CD4-positive, alpha-beta T cell treated with Interleukin-1 beta for 1 hour (primary cell): ENCODE measurements at places on chromosomes 6 and 20.

DNA sequence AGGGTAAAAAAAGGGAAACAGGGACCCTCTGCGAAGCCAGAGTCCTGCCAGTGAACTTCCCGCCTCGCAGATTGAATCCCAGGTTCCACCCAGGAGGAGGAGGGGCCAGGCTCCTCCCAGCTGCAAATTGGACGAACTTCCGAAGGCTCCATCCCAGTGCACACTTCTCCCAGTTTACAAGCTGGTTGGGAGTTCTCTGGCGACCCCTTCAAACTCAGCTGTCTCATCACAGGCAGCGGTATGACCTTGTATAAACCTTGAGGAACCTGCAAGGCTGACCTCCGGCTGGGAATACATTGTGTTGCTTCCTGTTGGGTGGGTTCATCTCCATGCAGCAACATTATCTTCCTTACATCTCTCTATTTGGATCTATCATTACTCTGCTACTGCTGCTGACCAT lies 962.7 kb downstream of the GRIK2 start:
- no peak for DNase-seq

DNA sequence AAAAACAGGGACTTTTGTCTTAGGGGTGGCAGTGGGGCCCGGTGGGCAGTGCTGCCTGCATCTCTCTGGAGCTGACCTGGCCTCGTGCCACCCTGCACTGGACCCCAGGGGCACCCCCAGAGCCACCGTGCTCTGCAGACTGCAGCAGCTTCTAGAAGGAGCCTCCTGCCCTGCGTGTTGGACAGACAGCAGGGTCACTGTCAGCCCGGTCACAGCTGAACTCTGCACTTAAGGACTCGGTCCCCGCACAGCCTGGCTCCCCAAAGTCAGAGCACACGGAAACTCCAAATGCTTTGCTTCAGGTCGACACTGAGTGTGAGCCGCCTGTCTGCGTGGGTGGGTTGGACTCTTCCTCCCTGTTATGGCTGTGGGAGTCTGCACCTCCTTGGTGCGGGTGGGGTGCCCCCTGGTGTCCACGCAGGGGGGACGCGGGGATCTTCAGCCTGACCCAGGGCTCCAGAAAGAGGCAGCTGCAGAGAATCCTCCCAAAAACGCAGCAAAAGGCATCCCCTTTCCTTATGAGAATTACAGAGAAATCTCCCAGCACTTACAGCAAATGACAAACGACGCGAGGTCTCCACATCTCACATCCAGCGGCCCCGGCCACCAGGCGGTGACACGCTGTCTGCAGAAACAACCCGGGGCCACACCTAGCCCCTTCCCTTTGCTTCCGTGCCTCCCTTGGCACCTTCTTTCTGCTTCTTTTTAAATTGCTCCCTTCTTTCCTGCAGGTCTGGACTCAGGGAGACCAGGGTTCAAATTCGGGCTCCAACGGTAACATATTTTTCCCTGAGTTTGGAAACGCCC lies 36.3 kb upstream of the DACT2 start:
- DNase-seq = no peak

GRCh38 chr6:138571181-138571580 lies 71.9 kb upstream of the NHSL1 start:
- DNase-seq = no peak

DNA sequence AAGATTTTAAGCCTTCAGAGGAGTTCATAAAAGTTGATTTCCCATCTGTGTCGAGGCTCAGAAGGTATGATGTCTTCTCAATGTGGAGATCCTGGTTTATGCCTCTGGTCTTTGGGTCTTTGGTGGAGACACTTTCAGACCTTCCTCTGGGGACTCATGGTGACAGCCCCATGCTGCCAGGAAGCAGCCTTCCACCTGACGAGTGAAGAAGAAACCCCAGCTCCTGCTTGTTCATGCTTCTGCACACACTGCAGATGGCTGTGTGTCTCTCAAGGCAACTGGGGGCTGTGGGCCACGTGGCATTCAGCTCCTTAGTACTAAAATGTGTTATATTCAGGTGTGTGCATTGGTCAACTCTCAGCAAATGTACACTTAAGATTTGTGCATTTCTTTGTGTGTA lies 4.9 kb upstream of the SCP2D1 start:
- no peak for DNase-seq

DNA sequence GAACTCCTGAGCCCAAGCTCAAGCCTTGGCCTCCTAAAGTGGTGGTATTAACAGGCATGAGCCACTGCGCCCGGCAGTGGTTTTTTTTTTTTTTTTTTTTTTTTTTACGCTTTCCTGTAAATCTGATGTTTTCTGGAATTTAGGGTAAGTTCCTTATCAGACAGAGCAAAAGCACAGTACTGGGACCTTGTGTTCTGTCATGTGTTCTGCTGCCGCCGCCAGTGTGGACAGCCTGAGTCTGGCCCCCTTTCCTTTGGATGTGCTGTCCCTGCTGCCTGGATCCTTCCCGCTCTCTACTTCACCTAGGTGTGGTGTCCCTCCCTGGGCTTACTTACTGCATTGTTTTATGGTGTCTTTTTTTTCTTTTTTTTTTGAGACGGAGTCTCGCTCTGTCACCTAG lies 11.7 kb downstream of the DNMT3B start:
- DNase-seq = no peak

DNA sequence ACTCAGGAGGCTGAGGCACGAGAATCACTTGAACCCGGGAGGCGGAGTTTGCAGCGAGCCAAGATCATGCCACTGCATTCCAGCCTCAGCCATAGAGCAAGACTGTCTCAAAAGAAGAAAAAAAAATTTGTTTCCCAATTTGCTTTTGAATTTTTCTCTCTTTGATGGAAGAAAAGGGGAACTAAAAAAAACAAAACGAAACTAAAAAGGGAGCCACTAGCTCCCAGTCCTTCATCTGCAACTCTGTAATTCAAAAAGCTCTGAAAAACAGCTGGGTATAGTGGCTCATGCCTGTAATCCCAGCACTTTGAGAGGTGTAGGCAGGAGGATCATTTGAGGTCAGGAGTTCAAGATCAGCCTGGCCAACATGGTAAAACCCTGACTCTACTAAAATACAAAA lies 9.5 kb downstream of the OVOL2 start:
- DNase-seq = no peak

GRCh38 chr6:99011151-99011550 lies 63.4 kb upstream of the FBXL4 start:
- no peak for DNase-seq

GRCh38 chr20:21623074-21623780 lies 82.2 kb upstream of the PAX1 start:
- no peak for DNase-seq
